ENCODE measurements at places on chromosomes 7 and 10. TPM values are rescaled to one million over a fixed set of nuclear protein-coding genes. Genes with fewer than 3 reads are reported as not detected.
A peak's percentile ranks its signal among the peaks of the same experiment; 100 is the strongest.

- H3K27me3 ChIP-seq = no peaks in the 10 kb centered on the region
- H3K27ac ChIP-seq = peak overlapping the region; percentile 94
- peaks cover 10% of the 10 kb centered on the region for H3K36me3 ChIP-seq
- H3K4me3 ChIP-seq = peak overlapping the region; percentile 93
- peak; percentile 75 for DNase-seq
- peaks cover 50% of the 10 kb centered on the region for H3K4me1 ChIP-seq
Measured at GRCh38 chr7:98250789-98251188, 1.2 kb downstream of the TECPR1 start.

- H3K4me1 ChIP-seq = peaks cover 2% of the 10 kb centered on the region
- H3K36me3 ChIP-seq = no peaks in the 10 kb centered on the region
- peaks cover 2% of the 10 kb centered on the region for H3K27me3 ChIP-seq
- no peak overlapping the region for H3K4me3 ChIP-seq
Measured at GRCh38 chr10:44874166-44874565, 37.0 kb upstream of the TMEM72 start.

Gene TUBB8
- not detected for total RNA-seq

GRCh38 chr10:121511943-121512342 lies 86.3 kb downstream of the FGFR2 start:
- H3K36me3 ChIP-seq = no peaks in the 10 kb centered on the region
- no peak overlapping the region for H3K27ac ChIP-seq
- peaks cover 2% of the 10 kb centered on the region for H3K27me3 ChIP-seq
- no peak overlapping the region for H3K4me3 ChIP-seq

Gene ITIH2
- not detected for total RNA-seq

GRCh38 chr7:10780400-10780747 lies 193.3 kb upstream of the PHF14 start:
- no peaks in the 10 kb centered on the region for H3K4me1 ChIP-seq
- H3K4me3 ChIP-seq = no peak overlapping the region
- no peaks in the 10 kb centered on the region for H3K27me3 ChIP-seq

Gene TRIM4
- total RNA-seq = 25.8 TPM

Gene GBX1
- not detected for total RNA-seq

GRCh38 chr10:4125776-4126175 lies 340.8 kb upstream of the KLF6 start:
- H3K27ac ChIP-seq = no peak overlapping the region
- H3K4me1 ChIP-seq = peaks cover 15% of the 10 kb centered on the region
- peaks cover 1% of the 10 kb centered on the region for H3K27me3 ChIP-seq
- H3K36me3 ChIP-seq = peaks cover 9% of the 10 kb centered on the region

DNA sequence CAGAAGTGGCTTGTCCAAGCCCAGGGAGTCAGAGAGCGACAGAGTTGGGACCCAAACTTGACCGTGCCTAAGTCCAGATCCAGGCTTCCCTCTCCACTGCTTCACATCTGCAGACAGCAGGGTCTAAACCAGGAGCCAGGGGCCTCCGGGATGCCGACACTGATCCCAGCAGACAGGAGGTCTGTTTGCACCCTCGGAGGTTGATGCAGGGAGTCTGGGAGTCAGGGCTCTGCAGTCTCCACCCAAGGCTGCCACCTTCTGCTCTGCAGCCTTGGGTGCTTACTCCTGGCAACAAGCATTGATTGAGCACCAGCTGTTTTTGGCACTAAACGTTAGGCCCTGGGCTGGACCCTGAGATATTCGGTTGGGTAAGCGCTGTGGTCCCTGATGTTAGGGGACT lies 21.0 kb downstream of the ELFN1 start:
- H3K27ac ChIP-seq = no peak overlapping the region
- H3K4me1 ChIP-seq = no peaks in the 10 kb centered on the region
- no peaks in the 10 kb centered on the region for H3K36me3 ChIP-seq
- H3K4me3 ChIP-seq = no peak overlapping the region
- DNase-seq = peak; percentile 2

DNA sequence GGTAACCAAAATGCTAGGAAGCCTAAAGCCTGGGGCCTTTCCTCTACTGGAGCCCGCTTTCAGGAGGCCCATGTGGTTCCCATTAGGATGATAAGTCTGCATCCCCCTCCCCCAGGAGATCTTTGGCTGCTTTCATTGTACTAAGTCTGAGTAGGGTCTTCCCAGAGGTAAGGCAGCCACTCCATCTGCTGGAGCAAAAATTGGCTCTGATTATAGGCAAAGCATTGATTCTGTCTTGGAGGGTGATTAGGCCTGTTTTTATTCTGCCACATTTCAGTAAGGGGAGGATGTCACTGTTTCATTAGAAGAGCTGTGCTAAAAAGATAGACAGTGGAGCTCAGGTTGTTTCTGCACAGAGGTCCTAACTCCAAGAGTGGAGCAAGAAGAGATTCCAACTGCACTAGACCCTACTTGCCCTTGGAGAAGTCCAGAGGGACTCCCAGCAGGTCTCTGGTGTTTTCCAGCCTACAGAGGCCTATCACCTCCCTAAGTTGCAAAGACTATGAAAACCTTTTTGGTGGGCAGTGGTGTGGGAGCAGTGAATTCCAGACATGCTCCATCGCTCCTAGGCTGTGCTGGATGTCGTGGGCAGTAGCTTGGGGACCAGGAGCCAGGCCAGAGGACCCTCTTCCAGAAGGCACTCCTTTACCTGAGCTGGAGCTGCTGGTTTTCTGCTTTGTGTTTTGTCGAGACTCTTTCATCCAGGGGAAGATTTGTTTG lies 7.1 kb upstream of the HOXA2 start:
- DNase-seq = no peak
- H3K27me3 ChIP-seq = peaks cover 16% of the 10 kb centered on the region
- H3K4me1 ChIP-seq = no peaks in the 10 kb centered on the region
- peaks cover 1% of the 10 kb centered on the region for H3K36me3 ChIP-seq

Gene PRSS58
- total RNA-seq = not detected
